ENCODE measurements at places on chromosomes 3 and 15.
A peak's percentile ranks its signal among the peaks of the same experiment; 100 is the strongest.

DNA sequence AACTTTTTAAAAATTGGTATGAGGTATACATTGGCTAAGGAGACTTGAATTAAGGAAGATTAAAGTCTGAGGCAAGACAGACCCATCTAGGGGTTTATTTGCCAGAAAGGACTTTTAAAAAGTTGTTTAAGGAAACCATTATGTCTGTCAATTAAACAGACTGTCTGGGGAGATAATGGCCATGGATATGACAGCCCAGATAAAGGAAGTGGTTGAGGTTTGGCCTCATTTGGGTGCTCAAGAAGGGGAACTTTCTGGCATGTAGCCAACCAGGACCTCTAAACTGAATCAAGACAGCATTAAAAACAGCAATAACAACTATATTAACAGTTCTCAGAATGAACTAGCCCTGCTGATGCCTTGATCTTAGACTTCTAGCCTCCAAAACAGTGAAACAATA lies 9.9 kb upstream of the CD200R1L start:
- no peak for DNase-seq

GRCh38 chr3:100086401-100086800 lies 27.9 kb downstream of the FILIP1L start:
- no peak for DNase-seq

DNA sequence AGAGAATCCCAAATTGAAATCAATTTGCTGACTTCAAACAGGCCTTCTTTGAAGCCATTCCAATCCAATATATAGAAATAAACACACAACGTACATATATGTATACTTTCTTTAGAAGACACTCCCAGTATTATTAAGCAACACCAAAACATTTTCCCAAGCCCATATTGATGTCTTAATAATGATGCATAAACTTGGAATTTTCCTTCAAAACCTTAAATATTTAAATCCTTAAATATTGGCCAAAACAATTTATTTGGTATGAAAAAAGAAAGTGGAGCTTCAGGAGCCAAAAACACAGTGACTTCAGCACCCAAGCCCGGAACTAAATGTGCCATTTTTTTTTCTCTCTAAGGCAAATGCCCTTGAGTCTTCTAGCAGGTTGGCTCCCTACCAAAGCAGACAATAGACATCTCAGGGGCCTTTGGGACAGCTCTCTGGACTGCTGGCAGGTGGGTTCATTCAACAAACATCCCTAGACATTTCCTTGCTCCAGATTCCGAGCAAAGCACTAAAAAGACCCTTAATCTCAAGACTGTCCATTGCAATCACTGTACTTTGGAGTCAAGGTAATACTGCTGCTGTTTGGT lies 384.7 kb downstream of the NTRK3 start:
- no peak for DNase-seq

DNA sequence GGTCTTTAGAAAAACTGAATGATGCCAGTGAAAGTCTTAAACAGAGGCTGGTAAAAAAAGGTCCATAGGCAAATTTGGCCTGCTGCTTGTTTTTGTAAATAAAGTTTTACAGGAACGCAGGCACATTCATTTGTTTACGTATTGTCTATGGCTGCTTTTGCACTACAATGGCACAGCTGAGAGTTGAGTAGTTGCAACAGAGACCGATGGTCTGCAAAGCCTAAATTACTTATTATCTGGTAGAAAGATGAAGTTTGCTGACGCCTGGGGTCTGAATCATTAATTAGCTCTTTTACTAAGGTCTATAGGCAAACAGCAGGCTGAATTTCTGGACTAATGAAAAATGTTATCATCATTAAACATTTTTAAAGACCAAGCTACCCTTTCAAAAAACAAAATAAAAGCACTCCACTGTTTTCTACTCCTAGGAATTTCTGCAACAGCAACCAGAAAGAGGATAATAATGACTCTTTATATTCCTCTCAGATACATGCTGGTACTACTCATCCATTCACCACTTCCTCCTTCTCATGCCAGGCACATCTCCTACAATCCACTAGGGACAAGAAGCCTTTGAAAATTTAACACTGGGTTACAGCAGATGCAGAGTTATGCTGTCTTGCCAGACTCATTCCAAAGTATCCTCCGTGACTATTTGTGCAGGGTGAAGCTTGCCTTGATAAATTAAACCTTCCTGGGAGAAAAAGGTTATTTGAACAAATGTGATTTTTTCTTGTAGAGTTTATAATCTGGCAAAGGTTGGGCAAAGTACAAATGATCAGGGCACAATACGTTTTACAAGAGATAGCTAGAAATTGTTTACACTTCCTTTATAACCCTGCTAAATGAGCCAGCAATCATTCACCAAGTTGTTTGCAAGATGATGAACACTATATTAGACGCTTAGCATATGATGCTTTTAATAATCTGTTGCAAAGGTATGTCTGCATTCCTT lies 6.0 kb downstream of the GATM start:
- no peak for DNase-seq

DNA sequence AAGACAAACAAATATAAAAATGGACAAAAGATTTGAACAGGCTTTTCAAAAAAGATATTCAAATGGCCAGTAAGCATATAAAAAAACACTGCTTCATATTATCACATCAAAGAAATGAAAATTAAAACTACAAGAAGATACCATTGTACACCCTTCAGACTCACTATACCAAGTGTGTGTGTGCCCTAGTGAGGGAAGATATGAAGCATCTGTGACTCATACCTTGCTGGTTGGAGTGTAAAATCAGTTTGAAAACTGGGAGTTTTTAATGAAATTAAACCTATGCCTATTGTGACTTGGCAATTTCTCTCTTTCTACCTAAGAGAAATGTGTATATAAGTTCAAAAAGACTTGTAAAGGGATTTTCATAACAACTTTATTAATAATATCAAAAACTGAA lies 23.5 kb upstream of the SLC15A2 start:
- no peak for DNase-seq

DNA sequence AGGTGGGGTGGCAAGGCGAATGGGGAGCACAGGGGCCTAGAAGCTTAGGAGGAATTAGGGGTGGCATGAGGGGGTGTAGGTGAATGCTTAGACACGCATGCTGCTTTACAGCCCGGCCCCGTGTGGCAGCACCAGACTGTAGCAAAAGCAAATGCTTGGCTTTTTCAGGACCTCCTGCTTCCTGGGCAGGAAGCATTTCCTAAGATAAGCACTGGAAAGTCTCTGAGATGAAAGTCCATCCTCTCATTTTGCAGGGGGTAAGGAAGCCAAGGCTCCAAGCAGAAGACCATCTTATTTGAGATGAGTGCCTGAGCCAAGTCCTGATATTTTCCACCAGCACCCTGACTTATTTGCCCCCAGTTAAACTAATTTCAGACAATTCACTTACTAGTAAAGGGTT lies 12.9 kb downstream of the SSUH2 start:
- DNase-seq: no peak

- DNase-seq: no peak
Measured at GRCh38 chr3:65448120-65448519, 590.6 kb downstream of the MAGI1 start.

DNA sequence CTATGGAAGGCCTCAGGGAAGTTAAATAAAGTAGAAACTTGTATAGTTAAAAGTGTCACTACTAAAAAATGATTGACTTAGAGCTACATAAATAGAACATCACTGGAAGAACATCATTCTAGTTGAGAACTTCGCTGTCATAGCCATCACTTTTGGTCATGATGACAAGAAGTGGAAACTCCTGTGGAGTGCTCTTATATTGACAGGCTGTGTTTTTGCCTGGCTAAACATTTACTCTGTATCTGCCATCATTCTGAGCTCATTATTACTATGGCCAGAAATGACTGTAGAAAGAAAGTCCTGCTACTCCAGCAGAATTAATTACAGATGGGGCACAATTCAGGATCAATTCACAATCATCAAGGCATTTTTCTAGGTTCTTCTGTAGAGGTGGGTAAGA lies 165.1 kb upstream of the GOLIM4 start:
- no peak for DNase-seq

- DNase-seq: no peak
Measured at GRCh38 chr3:52007291-52007690, 11.6 kb upstream of the RPL29 start.

DNA sequence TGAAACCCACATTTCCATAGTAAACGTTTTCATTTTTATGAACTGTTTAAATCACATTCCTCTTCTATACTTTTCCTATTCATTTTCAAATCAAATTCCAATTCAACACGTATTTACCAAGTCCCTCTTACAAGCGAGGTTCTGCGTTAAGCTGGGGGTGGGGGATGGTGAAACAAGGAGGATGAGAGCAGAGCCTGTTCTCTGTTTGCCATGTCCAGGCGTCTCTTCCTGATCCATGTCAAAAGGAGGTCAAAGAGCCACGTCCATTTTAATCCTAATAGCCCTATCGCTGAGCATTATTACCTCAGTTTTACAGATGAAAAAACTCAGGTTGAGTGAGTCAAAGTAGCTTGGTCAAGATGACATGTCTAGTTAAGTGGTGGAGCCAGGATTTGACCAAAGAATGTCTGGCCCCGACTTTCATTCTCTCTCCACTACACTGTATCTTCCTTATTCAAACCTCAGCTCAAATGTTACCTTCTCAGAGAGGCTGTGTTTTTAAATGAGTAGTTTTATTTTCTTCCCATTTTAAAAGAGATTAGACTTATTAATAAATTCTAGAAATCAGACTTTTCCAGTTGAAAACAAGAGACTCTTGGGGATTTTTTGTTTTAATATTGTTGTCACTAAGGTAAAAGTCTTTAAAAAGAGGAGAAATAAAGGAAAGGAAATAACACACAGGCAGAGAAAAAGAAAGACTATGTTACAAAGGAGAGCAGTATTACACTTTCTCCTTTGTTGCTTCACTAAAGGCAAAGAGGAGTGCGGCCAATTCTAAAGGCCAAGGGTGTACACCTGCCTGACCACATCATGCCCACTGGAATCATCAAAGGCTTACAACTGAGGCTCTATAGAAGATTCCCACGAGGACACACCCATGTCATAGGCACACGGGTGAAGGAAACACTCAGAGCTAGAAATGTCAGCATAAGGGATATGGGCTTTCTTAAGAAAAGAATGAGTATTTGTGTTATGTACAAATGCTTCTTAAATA lies 42.4 kb downstream of the MYO5A start:
- DNase-seq: no peak

GRCh38 chr3:49942651-49943050 lies 2.7 kb downstream of the RBM6 start:
- no peak for DNase-seq

DNA sequence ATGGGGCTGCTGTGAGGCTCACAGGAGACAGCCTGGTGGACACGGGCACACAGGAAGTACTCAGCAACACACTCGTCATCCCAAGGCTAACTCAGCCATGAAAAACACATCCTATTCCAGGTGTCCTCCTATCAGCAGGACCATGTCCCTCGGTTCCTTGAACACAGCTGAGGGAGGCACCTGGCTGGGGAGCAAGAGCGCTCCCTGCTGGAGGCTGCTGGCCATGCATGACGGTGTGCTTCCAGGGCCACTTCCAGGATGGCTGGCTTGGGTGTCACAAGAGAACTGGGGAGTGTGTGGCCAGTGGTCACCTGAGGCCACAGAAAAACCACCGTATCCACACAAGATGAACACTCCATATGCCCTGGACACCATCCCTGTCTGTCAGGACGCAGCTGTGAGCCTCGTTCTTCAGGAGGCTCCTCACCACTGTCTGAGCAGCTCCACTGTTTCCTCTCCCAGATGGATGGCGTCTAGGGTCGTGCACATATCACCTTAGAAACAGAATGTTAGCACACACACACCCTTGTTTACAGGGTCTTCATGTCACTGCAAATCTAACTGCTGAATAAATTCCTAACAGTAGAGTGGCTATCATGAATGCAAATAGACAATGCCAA lies 31.0 kb downstream of the POC1A start:
- DNase-seq: peak; percentile 22

DNA sequence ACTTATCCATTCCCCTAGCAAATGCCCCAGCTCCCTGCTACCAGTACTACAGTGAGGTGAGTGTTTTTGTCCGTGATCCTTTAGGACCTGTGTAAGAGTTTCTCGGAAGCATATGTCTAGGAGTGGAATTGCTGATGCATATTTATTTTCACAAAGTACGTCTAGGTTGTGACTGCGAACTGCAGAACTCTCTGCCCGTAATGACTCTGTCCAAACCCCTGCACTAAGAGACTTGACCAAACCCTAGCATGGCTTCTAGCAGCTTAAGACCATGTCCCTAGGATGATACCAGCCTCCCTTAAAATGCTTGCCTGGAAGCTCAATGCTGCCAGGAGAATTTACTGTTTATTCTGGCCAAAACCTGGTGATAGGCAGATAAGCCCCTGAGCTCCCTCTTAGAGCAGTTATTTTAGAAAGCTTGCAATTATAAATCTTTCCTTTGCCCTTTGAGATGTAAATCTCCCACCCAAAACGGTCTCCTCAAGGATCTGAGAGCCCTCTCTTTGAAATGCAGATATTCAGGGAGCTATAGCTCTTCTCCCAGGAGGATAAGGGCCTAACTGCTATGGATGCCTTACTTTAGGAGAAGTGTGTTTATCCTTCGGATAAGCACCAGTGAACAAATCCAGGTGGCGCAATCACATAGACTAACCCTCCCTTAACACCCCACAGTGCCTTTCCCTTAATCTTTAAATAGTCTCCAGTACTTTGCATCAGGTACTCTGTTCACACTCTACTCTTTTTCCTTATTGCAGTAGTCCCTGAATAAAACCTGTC lies 14.7 kb upstream of the CA12 start:
- DNase-seq: no peak

DNA sequence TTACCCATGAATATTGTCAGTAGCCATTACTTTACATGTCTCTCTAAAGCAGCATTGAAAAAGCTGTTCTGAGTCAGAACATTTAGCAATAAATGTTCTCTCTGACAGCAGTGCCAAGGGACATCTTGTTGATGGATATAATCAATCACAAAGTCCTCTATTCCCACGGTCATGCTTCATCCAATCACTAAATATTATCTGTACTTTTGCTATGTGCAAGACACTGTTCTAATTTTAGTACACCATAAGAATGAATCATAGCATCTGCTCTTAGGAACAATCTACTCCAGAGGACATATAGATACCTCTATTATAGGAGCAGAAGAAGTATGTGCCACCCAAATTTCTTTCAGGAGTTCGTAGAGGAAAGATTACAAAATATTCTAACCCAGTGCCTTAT lies 142.5 kb upstream of the MBNL1 start:
- DNase-seq: no peak

GRCh38 chr3:111956995-111957734 lies 21.7 kb upstream of the ABHD10 start:
- DNase-seq: no peak

GRCh38 chr15:29005931-29006330 lies 120.2 kb downstream of the APBA2 start:
- no peak for DNase-seq

All from NK-92 treated with Interleukin-12 subunit alpha and Interleukin-12 subunit beta, amount 100 ng/mL, for 24 hours (cell line).